ENCODE measurements at places on chromosomes 3 and 15.
A peak's percentile ranks its signal among the peaks of the same experiment; 100 is the strongest.

DNA sequence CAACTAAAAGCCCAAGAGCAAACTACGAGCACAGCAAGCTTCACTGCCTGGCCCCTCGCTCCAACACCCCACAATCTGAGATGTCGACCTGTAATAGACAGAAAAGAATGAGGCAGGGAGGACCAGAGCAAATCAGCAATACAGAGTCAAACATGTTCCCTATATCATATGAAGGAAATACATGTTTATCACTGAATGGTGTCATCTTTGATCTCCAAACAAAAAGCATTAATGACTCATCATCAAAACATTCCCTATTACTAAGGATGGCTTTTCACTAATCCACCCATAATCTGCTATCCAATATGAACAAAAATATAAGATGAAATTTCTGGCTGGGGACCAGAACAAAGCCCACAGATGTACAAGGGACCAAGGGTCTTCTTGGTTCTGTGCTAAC, 34.7 kb downstream of the MYO5A start:
- DNase-seq = no peak

- DNase-seq = no peak
These were observed 58.8 kb downstream of the LSM3 start for GRCh38 chr3:14237457-14237856.

DNA sequence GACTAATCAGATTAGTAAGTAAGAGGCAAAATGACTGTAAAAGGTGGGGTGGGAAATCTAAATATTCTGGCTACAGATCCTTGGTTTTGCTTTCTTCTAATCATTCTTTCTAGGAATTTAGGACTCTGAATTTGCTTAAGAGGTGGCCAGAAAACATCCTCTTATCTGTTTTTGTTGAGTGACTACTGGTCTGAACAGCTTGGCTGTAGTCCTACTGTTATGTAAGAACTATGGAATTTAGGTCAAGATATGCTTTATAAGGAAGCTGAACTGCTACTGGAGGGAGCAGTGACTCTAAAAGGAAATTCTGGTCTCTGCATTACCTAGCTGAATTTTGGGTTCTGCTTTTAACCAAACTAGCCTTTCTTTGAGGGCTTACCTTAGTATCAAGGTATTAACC, 33.5 kb upstream of the CSPG5 start:
- DNase-seq = peak; percentile 82

DNA sequence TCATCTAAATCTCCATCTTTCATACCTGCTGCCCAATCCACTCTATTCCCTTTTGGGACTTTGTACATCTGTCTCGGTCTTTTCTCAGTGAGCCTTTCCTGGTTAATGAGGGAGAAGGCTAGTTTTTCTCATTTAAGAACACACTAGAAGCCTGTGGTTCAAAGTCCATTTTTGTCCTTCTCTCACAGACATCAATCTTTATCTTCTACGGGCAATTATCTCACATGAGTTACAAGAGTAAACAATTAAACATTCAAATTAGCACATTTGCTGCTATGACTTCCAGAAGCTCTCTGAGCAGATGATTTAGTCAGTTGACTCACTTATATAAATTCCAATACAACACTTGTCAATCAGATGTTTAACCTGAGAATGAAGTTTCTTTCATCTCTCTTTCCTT, 49.3 kb upstream of the KBTBD8 start:
- DNase-seq = no peak

DNA sequence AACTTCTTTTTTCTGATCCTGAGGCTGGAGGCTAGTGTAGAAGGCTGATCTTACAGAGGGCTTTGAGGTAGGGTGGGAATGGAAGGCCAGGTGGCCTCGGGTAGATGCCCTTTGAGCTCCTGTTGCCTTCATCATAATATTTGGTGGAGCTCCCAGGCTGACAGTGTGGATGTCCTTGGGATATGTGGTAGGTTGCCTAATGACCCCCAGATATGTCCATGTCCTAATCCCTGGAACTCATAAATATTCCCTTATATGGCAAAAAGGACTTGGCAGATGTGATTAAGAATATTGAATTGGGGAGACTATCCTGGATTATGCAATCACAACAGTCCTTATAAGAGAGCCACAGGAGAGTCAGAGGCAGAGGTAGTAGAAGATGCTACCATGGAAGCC, 5.5 kb downstream of the ADAMTSL3 start:
- no peak for DNase-seq

GRCh38 chr15:51267051-51267702, 71.2 kb downstream of the CYP19A1 start:
- peak; percentile 70 for DNase-seq

DNA sequence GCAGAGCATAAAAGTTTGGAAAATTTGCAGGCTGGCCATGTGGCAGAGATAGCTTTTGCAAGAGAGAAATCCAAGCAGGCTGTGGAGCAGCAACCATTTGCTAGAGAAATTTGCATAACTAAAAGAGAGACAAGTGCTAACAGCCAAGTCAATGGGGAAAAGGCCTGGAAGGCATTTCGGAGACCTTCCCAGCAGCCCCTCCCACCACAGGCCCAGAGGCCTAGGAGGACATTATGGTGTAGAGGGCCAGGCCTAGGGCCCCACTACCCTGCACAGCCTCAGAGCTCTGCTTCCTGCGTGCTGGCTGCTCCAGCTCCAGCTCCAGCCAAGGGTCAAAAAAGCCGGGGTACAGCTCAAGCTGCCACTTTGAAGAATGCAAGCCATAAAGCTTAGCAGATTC, 82.7 kb downstream of the MYO5A start:
- DNase-seq = no peak

Data from GM03348 (cell line).